NCI-H1048 (cell line): ENCODE measurements at places on chromosomes 6 and 20.

GRCh38 chr6:8352335-8352965 lies 82.9 kb downstream of the SLC35B3 start:
- DNase-seq = no peak

DNA sequence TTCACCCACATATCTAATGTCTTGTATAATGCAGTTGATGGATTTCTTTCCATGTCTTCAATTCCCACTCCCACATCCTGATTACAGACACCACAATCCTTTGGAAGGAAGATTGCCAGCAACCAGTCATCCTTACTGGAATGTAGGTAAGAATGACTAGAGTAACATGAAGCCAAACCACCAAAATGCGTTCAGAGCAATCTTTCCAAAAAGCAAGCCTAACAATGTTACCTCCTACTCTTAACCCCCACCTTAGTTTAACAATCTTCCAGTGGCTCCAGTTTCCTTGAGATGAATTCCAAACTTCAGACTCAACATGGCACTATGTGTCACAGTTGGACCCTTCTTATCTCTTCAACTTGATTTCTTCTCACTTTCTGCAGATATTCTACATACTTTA lies 685.6 kb downstream of the DOK5 start:
- no peak for DNase-seq

DNA sequence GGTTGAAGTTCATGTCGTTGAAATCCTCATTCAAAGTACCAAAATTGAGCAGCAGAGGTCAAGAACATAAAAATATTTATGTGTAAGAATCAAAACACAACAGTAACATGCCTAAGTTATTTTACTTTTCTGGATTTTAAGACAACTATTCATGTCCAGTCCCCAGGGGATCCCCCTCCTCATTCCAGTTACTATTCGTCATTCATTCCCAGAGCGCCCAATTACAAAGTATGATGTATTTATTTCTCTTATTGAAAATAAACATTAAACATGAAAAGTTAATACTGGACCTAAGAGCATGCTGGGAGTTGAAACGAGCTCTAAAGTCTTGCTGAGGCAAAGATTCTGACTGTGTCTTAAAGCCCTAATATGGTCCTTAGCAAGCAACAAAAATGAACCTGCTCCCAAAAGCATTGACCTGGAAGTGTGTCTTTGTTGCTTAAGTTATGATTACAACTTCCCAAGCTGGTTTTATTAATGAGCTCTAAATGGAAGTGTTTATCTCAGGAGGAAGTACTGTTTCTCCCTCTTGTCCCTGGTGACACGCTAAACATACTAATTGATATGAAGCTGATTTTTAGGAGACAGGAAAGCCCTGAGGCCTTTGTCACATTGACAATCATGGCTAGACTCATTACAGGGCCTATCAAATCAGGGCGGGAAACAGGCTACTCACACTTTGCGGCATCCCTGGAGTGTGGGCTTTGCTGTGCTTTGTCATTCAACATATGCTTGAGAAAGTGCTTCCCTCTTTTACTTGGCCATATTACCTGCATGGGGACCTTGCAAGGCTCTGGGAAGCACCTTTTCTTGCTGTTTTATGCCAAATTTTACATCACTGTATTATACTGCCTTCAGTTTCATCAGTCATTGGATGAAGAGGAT lies 192.2 kb upstream of the DTNBP1 start:
- no peak for DNase-seq

DNA sequence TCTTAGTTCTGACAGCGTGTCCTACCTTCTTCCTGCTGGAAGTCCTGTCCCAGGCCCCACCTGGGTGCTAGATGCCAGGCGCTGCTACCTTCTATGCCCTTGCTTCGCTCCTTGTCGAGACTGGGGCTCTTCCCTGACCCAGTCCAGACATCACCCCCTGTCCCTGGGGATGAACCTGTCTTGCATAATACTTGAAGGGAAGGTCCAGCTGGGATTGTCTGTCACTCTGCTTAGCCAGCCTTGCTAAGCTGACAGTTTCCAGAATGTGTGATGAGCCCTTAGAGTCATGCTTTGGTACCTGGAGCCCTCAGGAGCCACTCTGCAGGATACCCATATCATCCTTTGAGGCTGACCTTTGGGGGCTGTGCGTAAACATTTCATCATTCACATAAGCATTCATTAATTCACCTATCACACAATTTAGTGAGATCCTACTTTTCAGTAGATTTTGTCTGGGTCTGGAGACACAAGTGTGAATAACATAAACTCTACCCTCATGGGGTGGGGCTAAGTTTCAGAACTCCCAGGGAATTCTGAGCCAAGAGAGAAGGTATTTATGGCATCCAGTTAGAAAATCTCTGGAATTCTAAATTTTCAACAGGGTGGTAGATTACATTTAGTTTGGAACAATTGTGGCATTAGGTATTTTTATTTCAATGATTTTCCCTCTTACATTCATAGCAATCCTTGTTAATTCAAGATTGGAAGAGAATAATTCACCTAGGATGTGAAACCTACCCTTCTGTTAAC lies 151.1 kb upstream of the HDAC2 start:
- DNase-seq = no peak

GRCh38 chr6:108564178-108564577 lies 3.5 kb downstream of the FOXO3 start:
- no peak for DNase-seq

GRCh38 chr6:17460862-17461261 lies 67.5 kb downstream of the CAP2 start:
- no peak for DNase-seq

GRCh38 chr6:158225767-158226166 lies 57.6 kb downstream of the GTF2H5 start:
- DNase-seq = no peak

DNA sequence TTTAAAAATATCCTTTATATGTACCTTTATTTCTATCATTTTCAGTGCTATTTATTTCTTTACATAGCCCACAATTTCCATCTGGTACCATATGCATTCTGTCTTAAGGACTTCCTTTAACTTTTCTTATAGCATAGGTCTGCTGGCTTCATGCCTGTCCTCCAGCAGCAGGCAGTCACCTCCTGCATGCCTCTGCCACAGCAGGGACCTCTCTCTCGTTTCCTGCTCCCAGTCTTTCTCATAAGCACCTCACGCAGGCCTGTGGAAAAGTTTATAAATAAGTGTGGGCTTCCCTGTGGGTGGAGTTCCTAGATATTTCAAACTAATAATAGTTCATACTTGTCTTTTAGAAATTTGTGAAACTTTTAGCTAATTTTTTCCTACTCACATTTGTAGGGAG lies 133.9 kb downstream of the KCNQ5 start:
- DNase-seq = no peak

DNA sequence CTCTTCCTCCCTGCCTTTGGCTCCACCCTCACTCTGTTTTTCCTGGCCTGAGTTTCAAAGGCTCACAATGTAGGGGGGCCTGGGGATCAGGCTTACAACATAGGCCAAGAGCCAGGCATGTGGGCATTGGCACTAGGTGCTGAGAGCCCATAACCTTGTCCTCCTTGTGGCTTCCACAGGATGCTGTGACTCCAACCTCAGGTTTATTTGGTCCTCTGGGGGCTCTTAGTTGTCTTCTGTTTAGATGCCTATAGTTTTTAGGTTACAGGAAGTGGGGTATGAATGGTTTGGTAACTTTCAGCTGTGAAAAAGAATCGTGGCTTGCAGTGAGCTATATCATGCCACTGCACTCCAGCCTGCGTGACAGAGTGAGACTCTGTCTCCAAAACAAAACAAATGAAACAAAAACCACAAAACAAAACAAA lies 25.6 kb downstream of the MMP24 start:
- no peak for DNase-seq
